Fibroblast of lung (primary cell): ENCODE measurements at places on chromosomes 2 and 18. TPM values are rescaled to one million over a fixed set of nuclear protein-coding genes. Genes with fewer than 3 reads are reported as not detected.

- DNase-seq: peak; percentile 37
Measured at GRCh38 chr2:234635284-234635683, 138.4 kb upstream of the ARL4C start.

GRCh38 chr2:69030800-69031428 is 17.9 kb downstream of the ANTXR1 start:
- DNase-seq: no peak

DNA sequence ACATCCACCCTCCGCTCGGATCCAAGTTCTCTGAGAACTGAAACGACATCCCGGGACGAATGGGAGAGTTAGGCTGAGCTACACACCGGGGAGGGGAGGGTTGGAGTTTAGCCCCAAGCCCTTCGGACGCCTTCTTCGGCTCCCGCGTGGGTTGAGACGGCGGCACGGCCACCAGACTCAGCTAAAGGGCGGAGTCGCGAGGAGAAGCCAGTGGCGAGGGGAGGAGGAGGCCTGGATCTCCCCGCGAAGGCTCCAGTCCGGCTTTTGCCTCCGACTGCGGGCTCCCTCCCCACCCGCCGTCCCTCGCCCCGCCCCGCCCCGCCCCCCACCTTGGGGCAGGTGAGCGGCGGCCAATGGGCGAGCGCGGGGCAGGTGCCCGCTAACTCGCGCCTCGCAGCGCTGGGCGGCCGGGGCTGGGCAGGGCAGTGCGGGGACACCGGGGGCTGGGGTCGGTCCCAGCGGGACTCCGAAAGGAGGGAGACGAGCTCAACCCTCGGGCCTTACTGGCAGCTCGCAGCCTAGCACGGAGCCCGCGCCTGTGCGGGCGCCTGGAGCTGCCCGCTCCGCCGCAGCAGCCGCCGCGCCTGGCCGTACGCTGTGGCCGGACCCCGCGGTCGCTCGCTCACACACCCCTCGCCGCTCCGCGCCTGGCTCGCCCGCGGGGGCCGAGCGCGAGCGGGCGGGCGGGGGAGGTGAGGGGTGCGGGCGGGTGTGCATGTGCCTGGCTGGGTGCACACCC is at the start of gene EMX1:
Gene EMX1, plus strand, starts transcription at position 382 of the 739 bp plus-strand sequence. Its CDS starts 334 bp downstream, at position 716.
- no peak for DNase-seq

GRCh38 chr2:33595385-33595784 is 3.7 kb downstream of the FAM98A start:
- no peak for DNase-seq

DNA sequence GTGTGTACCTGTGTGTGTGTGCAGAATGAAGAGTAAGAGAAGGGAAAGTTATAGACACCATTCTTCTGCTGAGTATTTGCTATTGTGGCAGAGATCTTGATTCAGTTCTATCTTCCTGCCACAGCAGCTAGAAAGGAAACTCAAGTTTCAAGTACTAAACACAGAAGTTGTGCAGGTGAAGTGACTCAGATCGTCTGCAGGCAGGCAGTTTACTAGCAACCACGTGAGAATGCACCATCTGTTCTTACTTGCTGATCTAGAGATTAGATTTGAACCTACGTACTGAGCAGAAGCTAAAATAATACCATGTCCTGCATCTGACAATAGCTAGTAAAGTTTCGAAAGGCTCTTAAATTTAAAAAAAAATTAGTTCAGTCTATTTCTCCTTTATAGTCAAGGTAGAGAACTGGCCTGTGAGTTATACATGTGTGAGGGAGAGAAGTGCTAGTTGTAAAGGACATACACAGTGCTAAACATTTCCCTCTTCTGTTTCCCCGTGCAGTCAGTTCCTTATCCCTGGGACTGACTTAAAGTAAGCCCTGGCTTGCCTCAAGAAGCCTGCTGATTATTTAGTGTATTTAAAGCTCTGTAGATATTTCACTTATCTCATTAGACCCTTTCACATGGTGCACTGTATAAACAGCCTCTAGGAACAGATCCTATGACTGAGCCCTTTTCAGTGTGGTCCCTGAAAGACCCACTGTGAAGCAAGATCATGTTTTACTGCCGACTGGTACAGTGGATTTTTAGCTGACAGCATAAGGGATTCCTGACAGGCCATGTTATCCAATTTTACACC is 45.0 kb downstream of the SLC38A11 start:
- DNase-seq: peak; percentile 25

- no peak for DNase-seq
Measured at GRCh38 chr2:163670929-163671328, 64.9 kb downstream of the FIGN start.

GRCh38 chr2:113838744-113839444 is 51.0 kb upstream of the ACTR3 start:
- no peak for DNase-seq

GRCh38 chr2:75765798-75766197 is 55.1 kb upstream of the GCFC2 start:
- DNase-seq: no peak

DNA sequence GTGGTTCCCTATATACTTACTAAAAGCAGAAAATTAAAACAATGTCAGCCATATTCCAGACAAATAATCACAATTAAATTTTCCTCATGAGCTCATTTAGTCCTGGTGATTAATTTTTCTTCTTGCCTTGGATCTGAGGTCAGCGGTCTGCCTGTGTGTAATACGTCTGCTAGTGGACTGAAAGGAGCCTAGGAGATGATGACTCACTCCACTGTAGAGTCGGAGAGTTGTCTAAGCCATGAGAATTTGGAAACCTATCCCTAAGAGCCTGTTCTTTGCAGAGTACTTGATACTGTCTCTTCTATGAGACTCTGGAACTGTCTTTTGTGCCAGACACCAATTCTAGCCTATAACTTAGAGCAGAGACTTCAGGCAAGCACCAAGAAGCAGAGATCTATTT is 94.2 kb upstream of the RAB27B start:
- peak; percentile 94 for DNase-seq

DNA sequence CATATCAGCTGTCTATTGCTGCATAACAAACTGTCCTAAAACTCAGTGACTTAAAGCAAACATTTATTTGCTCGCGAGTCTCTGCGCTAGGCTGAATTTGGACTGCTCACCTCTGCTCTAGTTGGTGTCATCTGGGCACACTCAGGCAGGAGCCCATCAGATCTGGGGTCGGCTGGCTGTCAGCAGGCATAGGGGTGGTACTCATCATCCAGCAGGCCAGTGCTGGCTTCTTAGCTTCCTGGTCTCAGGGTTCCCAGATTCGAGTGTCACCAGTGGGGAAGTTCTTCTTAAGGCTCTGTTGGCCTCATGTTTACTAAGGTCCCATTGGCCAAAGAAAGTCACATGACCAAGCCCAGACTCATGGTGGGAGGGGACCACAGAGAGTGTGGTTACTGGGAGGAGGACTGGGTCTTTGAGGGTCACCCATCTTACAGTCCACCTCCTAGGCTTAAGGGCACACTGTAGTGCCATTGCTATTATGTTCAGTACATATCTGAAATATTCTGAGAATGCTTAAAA is 71.6 kb upstream of the ATG16L1 start:
- no peak for DNase-seq

- no peak for DNase-seq
Measured at GRCh38 chr18:8296886-8297616, 312.2 kb upstream of the RAB12 start.

DNA sequence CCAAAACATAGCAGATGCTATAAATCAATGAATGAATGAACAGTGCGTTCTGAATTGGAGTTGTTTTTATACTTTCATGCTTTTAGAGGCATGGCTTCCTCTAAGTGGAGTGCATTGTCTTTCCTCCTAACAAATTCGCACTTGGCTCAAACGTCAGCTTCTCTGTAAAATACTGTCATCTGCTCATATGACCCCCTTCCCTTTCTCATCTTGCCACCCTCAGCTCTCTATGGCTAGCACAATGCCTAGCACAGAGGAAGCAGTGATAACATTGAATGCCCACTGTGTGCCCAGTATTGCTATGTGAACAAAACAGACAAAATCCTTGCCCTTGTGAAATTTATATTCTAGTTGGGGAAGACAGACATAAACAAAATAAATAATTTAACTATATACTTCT is 258.8 kb downstream of the MREG start:
- DNase-seq: no peak

DNA sequence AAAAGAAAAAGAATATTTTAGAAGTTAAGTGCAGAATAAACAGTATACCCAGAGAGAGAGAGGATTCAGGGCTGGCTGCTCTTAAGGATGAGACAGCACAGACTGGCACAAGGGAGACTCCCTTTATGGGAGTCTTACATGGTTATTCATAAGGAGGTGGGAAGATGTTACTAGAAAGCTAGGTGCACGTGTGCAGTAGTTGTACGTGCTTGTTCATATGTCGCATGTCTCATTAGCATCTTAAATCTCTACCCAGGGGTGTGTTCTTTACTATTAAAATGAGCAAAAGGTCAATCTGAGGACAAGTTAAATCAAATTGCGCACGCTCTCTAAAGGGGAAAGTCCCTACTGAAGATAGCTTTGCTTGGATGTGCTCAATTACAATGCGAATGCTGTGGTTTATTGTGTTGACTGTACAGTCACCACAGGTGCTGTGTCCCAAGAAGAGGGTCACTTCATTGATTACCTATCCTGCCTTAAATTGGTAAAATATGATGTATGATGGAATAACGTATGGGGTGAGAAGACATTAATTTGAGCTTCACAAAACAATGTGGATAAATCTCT is 368.0 kb upstream of the SPHKAP start:
- DNase-seq: no peak

DNA sequence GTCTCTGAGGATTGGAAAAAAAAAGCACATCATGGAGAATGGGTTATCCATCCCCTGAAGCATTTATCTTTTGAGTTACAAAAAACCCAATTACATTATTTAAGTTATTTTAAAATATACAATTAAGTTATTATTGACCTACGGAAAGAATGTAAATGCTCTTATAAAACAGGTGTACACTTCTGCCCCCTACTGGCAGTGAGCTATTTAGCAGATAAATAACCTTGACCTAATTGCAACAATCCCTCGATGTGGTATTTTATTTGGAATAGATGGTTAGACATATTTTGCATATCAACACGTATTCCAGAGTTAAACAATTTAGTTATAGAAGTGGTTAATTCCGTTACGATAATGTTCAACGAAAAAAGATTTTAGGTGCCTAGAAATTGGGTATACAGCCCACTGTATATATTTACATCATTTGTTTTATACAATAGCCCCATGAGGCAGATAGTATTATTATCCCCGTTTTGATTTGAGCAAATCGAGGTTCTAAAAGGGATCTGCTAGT is 9.1 kb upstream of the DAW1 start:
- DNase-seq: peak; percentile 46

DNA sequence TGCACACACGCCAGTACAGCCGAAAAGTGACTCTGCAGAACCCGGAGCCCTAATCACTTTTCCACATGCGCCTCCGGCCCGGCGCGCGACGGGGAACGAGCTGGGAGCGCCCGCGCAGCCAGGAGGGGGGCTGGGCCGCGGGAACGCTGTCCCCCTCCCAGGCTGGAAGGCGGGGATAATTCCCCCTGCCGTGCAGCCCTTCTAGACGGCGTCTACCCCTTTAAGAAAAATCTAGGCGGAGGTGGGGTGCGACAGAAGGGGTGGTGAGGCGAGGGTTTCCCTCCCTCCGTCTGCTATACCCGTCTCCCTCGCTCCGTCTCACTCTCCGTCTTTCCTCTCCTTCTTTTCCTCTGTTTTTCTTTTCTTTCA is 2.4 kb downstream of the CYP26B1 start:
- no peak for DNase-seq

DNA sequence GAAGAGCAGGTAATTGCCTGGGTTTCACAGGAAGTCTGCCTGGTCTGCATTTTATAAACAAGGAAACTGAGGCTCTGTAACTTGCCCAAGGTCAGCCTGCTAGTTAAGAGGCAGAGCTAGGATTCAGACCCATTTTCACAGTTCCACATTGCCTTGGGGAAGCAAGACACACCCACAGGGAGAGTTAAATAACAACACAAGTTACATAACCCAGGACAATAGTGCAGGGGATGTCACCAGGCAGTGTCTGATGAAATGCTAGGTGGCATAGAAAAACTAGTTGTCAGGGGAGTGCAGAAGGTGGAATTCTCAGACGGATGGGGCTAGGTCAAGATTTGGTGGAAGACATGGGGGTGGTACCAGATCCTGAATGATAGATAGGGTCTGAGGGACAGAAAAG is 69.7 kb downstream of the PRKCE start:
- DNase-seq: no peak

TM4SF20 gene
- polyA plus RNA-seq: 1.3 TPM in 1 of 2 replicates, not detected in the other

IL1F10 gene
- polyA plus RNA-seq: not detected in 2 replicates

ANKRD53 gene
- polyA plus RNA-seq: 0.58 and 2.0 TPM in 2 replicates

NOTO gene
- not detected in 2 replicates for polyA plus RNA-seq

FAM161A gene
- 0.84 and 1.1 TPM in 2 replicates for polyA plus RNA-seq

NT5C1B gene
- polyA plus RNA-seq: not detected in 2 replicates

FAHD2B gene
- 3.3 and 5.2 TPM in 2 replicates for polyA plus RNA-seq

XPO1 gene
- 91.8 and 114 TPM in 2 replicates for polyA plus RNA-seq

FOXI3 gene
- polyA plus RNA-seq: not detected in 2 replicates

SCYGR6 gene
- not detected in 2 replicates for polyA plus RNA-seq

MTCL1 gene
- polyA plus RNA-seq: 31.0 and 35.0 TPM in 2 replicates
